ENCODE measurements at places on chromosomes 4 and X. TPM values are rescaled to one million over a fixed set of nuclear protein-coding genes. Genes with fewer than 3 reads are reported as not detected.

The BST1 gene
- total RNA-seq: 1.0 TPM

The TLR6 gene
- 2.9 TPM for total RNA-seq

The PAGE2 gene
- total RNA-seq: not detected

The TDO2 gene
- total RNA-seq: 0.80 TPM

The TMEM47 gene
- total RNA-seq: 54.7 TPM

The PNMA3 gene
- not detected for total RNA-seq

The FGF5 gene
- total RNA-seq: 9.0 TPM

The BGN gene
- total RNA-seq: not detected

The PDZD11 gene
- 83.5 TPM for total RNA-seq

The IQSEC2 gene
- total RNA-seq: 17.0 TPM

The CENPI gene
- total RNA-seq: 35.9 TPM

The REPS2 gene
- total RNA-seq: 3.7 TPM

The CPXCR1 gene
- not detected for total RNA-seq

GRCh38 chr4:24570172-24570571 lies 14.2 kb downstream of the DHX15 start:
- DNase-seq: no peak

- peak; percentile 18 for DNase-seq
Measured at GRCh38 chrX:34764852-34765361, 107.8 kb upstream of the TMEM47 start.

DNA sequence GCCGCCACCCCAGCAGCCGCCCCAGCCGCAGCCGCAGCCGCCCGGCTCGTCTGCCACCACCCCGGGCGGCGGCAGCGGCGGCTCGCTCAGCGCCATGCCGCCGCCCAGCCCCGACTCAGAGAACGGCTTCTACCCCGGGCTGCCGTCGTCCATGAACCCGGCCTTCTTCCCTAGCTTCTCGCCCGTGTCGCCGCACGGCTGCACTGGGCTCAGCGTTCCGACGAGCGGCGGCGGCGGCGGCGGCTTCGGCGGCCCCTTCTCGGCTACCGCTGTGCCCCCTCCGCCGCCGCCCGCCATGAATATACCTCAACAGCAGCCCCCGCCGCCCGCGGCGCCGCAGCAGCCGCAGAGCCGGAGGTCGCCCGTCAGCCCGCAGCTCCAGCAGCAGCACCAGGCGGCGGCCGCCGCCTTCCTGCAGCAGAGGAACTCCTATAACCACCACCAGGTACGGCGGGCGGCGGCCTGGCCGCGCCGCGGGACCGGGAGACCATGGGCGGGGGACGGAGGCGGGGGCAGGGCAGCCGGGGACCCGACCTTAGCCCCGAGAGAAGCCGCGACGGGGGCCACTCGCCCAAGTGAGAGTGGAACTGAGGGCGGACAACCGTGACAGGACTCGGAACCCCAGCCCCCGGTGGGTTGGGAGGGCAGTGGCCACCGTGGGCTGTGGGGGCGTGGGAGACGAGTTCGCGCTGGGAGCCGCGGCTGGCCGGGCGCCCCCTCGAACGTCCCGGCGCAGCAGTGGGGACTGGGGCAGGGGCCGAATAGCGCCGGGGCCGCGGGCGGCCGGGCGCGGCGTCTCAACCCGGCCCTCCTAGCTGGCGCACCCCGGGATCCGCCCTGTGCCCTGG lies 1.8 kb downstream of the CPEB2 start:
- DNase-seq: no peak

- DNase-seq: peak; percentile 32
Measured at GRCh38 chr4:69126024-69126423, 29.8 kb downstream of the UGT2B7 start.

- no peak for DNase-seq
Measured at GRCh38 chrX:13304052-13304451, 15.8 kb downstream of the ATXN3L start.

GRCh38 chr4:188296331-188296730 lies 157.1 kb downstream of the TRIML1 start:
- DNase-seq: no peak

DNA sequence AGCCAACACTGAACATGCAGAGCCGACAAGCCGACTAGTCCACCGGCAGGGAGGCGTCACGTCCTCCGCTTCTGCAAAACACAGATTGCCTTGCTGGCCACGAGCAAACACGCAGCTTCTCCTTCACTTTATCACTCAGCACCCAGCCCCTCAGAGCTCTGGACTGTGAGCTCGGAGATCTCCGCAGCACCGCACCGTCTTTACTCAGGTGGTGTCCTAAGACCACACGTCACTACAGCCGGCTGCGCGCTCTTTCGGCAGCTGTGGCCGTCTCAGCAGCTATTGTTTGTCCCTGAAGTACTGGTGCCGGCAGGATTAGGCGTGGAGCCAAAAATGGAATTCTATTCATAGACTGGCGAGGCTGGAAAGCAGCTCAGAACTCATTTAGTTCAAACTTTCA lies 72.0 kb downstream of the FAT1 start:
- DNase-seq: peak; percentile 34

DNA sequence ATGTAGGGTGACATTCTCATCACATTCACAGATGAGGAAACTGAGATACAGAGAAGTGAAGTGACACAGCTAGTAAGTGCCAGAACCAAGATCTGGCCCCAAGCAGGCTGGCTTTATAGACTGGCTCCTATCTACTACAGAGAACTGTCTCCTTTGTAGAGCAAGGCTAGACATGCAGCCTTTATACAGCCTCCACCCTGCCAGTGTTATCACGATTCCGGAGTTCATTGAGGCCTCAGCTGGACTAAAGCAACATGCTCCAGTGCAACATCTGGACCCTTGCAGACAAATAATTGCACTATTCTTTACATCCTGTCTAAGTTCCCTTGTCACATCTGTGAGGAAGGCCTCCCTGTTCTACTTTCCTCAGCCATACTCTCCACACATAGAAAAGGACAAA lies 58.0 kb upstream of the XIAP start:
- DNase-seq: no peak

DNA sequence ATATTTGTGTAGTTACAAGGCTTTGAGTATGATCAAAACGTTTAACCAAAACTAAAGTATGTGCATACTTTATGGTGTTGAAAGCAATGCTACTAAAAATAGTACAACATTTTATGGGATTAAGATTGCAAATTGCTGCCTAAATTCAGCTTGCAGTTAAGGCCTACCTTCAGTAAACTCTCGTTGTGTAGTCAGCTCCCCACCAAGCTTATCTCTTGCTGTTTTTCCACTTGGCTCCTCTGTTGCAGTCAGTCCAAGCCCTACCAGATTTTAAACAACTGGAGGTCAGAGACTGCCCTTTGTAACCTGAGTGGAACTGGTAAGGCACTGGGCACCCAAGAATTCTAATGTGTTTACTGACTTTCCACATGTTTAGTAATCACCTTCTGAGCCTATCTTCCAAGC lies 25.7 kb downstream of the AFF1 start:
- DNase-seq: peak; percentile 2

GRCh38 chr4:11496351-11496829 lies 67.7 kb upstream of the HS3ST1 start:
- DNase-seq: peak; percentile 73

DNA sequence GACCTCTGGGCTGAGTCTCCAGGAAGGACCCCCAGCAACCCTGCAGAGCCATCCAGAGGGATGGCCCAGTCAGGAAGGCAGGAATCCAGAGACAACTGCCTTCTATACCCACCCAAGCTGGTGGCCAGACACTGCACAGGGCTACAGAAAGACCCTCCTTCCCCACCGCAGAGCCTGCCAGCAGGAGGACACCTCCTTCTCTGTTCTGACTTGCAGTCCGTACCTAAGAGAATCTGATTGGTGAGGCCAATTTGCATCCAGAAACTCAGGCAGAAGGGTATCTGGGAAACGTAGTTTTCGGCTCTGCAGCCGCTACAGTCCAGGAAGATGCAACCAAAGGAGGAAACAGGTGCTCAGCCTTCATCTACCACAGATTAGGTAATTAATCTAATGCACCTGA lies 155.4 kb upstream of the FRG1 start:
- no peak for DNase-seq

- DNase-seq: peak; percentile 29
Measured at GRCh38 chr4:772118-772517, 53.8 kb downstream of the CPLX1 start.

DNA sequence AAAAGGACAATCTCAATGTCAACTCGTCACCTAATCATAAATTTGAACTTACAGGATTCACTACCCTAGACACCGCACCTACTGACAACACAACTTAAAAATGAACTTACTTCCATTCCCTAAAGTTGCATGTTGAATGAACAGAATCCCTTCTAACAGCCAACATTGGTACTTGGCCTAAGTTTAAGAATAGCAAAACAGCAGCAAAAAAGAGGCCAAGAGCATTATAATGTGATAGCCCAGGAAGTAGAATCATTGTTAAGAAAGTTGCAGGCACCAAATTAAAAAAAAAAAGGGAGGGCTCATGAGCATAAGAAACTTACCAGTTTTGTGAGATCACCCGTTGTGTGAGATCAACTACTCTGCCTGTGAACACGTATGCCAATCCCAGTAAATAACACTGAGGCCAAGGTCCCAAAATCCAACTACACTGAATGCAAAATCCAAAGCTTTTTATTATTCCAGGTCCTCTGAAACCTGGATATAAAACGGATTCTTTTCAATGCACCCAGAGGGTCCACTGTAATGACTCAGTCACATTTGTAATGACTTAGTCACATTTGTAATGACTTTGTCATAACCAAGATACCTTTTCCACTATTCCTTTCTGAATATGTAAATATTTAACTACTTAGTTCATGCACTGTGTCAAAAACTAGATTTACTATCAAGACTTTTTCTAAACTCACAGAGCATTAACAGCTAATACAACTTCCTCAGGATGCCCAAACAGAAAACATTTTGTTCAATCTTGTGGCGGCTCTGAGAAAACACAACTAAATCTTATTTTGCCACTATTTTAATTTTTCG lies 6.8 kb downstream of the HNRNPDL start:
- peak; percentile 51 for DNase-seq

GRCh38 chr4:123386609-123387008 lies 10.0 kb upstream of the SPRY1 start:
- peak; percentile 35 for DNase-seq

DNA sequence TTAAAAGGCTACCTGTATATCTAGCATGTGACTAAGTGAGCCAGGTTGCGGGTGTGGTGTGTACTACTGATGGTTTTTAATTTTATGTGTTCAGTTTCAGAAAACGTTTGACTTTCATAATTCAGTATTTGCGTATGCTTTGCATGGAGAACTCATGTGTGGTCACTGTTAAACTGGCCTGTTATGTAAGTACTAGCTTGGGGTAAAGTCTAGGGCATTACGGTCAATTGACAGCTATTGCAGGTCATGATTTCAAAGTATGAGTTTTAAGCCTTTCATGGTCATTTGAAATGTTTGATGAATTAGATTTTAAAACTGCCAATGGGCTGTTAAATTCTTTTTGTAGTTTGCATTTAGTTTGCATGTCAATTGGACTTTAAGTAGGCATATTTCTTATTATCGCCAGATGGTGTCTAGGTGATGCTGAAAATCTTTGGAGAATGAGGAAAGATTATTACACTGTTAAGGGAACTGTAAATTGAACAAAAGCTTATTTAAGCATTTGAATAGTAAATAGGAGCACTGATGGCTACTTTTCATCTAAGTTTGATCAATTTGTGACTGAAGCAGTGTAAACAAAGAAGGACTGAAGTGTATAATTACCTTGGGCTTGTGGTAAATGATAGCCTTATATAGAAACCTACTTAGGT lies 563.4 kb downstream of the DACH2 start:
- DNase-seq: no peak
